ENCODE measurements at places on chromosomes 4 and X.

DNA sequence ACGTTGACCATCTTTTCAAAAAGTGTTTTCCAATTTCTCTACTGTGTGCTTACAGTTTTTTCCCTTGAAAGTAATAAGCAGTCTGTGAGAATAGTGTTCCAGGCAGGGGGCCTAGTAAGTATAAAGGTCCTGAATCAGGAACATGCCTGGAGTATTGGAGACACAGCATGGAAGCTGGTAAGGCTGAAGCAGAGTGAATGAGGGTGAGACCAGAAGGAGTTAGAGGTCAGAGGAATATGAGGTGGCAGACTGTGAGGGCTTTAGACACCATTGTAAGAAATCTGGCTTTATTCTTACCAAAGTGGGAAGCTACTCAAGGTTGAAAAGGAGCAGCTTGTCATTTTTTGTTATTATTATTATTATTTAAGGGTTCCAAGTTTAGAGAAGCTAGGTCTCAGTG is 107.4 kb downstream of the CT47B1 start:
- no peak for DNase-seq

- no peak for DNase-seq
Measured at GRCh38 chr4:82718162-82718940, 80.2 kb downstream of the SCD5 start.

- DNase-seq: no peak
Measured at GRCh38 chr4:183540410-183541009, 35.7 kb downstream of the ING2 start.

DNA sequence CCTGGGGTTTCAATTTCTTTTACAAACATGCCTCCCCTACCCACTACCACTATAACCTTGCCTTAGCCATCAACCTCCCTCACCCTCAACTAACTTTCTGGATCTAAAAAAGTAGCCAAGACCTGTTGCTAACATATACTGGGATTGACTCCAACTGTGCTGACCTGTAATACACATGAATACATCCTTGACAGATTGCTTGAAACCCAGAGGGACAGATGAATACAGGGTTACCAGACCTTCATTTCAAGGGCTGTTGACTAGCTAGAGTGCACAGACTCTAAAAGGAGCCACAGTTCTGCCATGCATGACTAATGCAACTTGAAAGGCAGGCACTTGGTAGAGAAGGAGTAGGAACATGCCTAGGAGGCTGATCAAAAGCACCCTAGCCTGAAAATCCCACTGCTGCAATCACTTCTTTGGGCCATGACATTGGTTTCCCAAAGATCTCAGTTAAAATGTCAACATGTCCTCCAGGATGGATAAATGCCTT is 121.0 kb downstream of the PCDH19 start:
- DNase-seq: no peak

- no peak for DNase-seq
Measured at GRCh38 chr4:82043081-82043808, 330.5 kb downstream of the HNRNPD start.

DNA sequence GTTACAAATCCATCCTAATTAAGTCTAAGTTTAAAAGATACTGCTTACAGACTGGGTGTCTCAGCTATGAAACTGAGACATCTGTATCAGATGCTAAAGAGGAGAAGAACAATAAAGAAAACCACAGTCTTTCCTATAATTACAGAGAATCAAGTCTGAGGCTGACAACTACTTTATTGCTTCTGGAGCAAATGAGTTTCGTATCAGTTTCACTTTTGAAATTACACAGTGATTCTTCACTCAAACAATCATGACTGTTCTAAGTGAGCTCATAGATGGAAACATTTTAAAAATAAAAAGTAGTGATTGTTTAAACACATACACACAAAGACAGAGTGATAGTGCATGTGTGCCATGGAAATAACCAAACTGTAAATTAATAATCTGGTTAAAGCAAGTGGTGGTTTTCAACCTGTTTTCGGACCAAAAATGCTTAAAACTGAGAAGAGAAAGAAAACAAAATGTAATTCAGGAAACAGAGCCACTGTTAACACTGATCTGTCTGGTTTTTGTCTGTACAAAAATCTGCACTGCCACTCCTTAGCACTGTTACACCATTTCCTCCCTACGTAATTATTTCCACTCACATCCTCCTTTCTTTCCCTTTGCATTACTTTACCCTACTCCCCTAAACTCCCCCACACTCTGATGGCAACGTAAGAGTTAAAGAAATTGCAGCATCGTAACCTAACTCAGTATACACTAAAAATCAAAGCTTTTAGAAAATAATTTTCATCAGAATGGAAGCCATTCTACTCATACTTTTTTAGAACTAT is 12.5 kb downstream of the RFC1 start:
- DNase-seq: no peak
